Sigmoid colon (tissue), 7 donors: ENCODE measurements at places on chromosomes 7 and 10. TPM values are rescaled to one million over a fixed set of nuclear protein-coding genes. Genes with fewer than 3 reads are reported as not detected.

Gene PFKFB3
- 29.3 TPM for total RNA-seq

Gene SMO
- 16.3 TPM for total RNA-seq

Gene IL6
- total RNA-seq, result 7.5 TPM

Gene HOXA10
- total RNA-seq, result 55.9 TPM

DNA sequence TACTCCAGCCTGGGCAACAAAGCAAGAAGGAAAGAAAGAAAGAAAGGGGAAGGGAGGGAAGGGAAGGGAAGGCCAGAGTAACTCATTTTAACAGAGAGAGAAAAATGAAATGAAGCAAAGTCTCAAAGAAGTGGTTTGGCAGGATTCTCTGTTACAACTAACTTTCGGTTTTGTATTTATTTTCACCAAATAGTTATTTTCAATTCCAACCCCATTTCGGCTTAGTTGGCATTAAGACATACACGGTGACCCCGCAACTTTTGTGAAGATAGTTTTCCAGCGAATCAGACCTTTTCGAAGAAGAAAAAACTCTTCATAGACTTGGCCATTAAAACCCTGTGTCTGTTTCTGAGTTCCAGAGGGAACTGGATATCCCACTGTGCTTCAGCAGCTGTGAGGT is 45.2 kb upstream of the LYZL2 start:
- H3K27me3 ChIP-seq, result no peaks in the 10 kb centered on the region
- H3K27ac ChIP-seq, result no peak overlapping the region
- no peaks in the 10 kb centered on the region for H3K36me3 ChIP-seq
- H3K4me3 ChIP-seq, result no peak overlapping the region
- no peak for DNase-seq

GRCh38 chr10:48527756-48528155 is 77.1 kb downstream of the ARHGAP22 start:
- no peak for DNase-seq
- H3K27me3 ChIP-seq, result no peaks in the 10 kb centered on the region
- no peaks in the 10 kb centered on the region for H3K36me3 ChIP-seq
- H3K4me3 ChIP-seq, result no peak overlapping the region
- H3K27ac ChIP-seq, result no peak overlapping the region
- no peaks in the 10 kb centered on the region for H3K4me1 ChIP-seq

- H3K27me3 ChIP-seq, result no peaks in the 10 kb centered on the region
- H3K4me3 ChIP-seq, result no peak overlapping the region
- DNase-seq, result no peak
Measured at GRCh38 chr7:45930967-45931366, 9.9 kb upstream of the IGFBP3 start.

- peaks cover 64% of the 10 kb centered on the region for H3K4me1 ChIP-seq
- DNase-seq, result peak; percentile 92
- peaks cover 10% of the 10 kb centered on the region for H3K27me3 ChIP-seq
Measured at GRCh38 chr10:102407425-102408130, 11.0 kb downstream of the PSD start.

DNA sequence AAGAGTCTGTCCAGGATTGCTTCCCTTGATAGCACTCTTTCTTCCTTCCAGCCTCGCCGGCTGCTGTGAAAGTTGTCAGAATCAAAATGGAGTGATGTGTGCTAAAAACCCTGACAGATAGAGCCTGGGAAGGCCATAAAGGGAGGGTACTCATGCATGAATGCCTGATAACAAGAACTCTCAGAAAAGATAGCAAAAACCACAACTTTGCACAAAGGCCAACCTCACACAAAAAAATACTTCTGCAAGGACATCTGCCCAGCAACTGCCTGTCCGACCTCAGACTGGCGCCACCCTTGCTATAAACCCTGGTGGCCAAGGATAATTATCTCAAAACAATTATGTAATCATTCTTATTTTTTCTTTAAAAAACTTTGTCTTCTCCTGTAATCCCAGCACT is 133.2 kb upstream of the SVIL start:
- H3K4me1 ChIP-seq, result peaks cover 22% of the 10 kb centered on the region
- H3K27me3 ChIP-seq, result no peaks in the 10 kb centered on the region
- no peak for DNase-seq

- H3K27me3 ChIP-seq, result no peaks in the 10 kb centered on the region
- no peaks in the 10 kb centered on the region for H3K36me3 ChIP-seq
- no peak overlapping the region for H3K27ac ChIP-seq
- no peaks in the 10 kb centered on the region for H3K4me1 ChIP-seq
- H3K4me3 ChIP-seq, result no peak overlapping the region
Measured at GRCh38 chr7:103771294-103771693, 218.2 kb downstream of the RELN start.

- no peaks in the 10 kb centered on the region for H3K36me3 ChIP-seq
- no peak overlapping the region for H3K4me3 ChIP-seq
- no peaks in the 10 kb centered on the region for H3K27me3 ChIP-seq
- no peak for DNase-seq
Measured at GRCh38 chr7:79730971-79731370, 277.5 kb upstream of the MAGI2 start.

DNA sequence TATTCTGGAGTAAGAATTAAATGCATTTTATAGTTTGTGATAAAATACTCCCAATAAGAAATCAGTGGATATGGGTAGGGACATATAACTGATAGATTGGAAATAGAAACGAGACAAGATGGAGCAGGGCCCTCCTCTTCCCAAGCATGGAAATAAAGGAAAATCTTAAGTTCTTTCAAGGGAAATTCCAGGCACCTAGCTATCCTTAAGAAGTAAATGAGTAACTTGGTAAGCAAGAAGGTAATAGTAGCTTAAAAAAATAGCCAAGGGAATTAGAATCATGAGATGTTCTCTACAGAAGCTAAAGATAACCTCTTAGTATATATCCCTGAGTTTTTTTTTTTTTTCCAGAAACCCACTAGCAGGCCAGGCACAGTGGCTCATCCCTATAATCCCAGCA is 105.5 kb upstream of the FAM3C start:
- no peaks in the 10 kb centered on the region for H3K27me3 ChIP-seq
- no peak for DNase-seq
- no peak overlapping the region for H3K27ac ChIP-seq
- H3K4me1 ChIP-seq, result no peaks in the 10 kb centered on the region

DNA sequence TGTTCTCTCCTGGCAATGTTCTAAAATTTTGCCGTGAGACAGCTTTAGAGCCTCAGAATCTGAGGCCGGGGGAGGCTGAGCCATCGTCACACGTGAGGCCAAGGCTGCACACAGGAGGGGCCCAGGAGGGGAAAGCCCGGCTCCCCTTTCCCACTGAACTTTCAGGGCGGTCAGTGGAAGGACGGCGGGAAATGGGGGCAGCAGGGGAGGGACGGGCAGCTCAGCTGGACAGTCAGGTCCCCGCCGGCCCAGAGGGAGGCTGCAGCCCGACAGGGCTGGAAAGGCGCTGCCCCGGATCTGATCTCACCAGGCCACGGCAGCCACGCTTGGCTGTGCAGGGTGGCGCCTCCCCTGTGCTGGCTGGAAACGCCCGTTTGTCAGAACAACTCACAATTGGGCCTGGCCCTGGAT is 43.3 kb upstream of the ADGRA1 start:
- DNase-seq, result no peak
- no peaks in the 10 kb centered on the region for H3K36me3 ChIP-seq
- no peak overlapping the region for H3K27ac ChIP-seq
- H3K27me3 ChIP-seq, result peaks cover 65% of the 10 kb centered on the region
- H3K4me3 ChIP-seq, result no peak overlapping the region

DNA sequence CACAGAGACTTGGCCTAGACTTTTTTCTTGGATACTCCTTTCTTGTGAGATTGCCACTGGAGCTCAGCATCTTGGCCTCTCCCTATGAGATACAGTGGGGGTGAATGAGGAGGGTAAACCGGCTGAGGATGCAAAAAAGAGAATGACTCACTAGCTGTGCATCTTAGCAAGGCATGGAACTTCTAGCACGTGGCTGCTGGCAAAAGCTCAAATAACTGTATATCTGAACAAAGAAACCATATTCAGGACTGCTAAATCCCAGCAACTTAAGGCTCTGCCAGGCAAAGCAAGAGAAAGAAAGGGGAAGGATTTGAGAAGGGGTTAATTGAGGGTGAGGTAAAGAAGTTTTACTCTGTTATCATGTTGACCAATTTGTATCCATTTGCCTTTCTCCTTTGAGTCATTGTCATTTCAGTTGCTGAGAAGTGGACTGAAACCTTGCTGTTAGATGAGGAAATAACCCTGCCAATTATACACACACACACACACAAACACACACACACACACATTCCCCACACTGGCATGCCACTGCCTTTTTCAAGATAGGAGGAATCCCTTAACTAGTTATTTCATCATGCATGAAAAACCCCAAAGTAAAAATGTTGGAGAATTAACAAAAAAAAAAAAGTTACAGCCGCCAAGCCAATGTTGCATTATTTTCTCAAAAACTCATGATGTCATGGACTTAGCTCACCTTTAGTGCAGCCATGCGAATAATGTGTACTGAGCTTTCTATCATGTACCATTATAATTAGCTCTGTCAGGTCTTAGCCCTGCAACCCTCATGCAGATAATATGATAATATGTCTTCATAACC is 997.3 kb downstream of the LRMDA start:
- H3K4me3 ChIP-seq, result no peak overlapping the region
- DNase-seq, result no peak
- H3K27ac ChIP-seq, result peak overlapping the region; percentile 82
- H3K27me3 ChIP-seq, result no peaks in the 10 kb centered on the region
- H3K36me3 ChIP-seq, result no peaks in the 10 kb centered on the region
- H3K4me1 ChIP-seq, result peaks cover 51% of the 10 kb centered on the region

DNA sequence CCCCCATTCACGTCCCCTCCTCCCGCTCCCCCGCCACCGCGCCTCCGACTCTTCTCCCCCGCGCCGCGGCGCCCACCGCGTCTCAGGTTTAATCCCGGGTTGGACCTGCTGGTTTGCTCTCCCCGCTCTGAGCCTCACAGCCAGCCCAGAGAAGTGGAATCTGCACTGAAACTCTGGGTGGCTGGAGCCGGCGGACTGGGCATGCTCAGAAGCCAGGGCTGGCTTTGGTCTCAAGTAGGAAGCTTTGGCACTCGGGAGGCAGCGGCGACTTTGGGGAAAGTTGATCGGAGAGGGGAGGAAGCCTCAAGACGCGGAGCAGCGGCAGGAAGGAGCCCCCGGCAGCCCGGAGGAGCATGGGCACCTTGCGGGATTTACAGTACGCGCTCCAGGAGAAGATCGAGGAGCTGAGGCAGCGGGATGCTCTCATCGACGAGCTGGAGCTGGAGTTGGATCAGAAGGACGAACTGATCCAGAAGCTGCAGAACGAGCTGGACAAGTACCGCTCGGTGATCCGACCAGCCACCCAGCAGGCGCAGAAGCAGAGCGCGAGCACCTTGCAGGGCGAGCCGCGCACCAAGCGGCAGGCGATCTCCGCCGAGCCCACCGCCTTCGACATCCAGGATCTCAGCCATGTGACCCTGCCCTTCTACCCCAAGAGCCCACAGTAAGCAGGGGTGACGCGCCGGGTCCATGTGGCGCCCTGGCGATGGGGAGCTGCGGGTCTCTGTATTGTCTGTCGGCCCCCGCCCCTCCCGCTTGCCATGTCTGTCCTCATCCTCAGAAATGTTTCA is at the start of gene PRKG1:
Gene PRKG1 (plus strand): TSS at position 250 of the 791 bp plus-strand sequence.
- peaks cover 31% of the 10 kb centered on the region for H3K4me1 ChIP-seq
- H3K27me3 ChIP-seq, result no peaks in the 10 kb centered on the region
- peak within 1 kb of the TSS; percentile 90 for H3K27ac ChIP-seq
- H3K4me3 ChIP-seq, result peak within 1 kb of the TSS; percentile 69

GRCh38 chr10:13051126-13051694 is 48.8 kb upstream of the OPTN start:
- H3K27me3 ChIP-seq, result no peaks in the 10 kb centered on the region
- no peaks in the 10 kb centered on the region for H3K4me1 ChIP-seq
- H3K4me3 ChIP-seq, result no peak overlapping the region
- no peak for DNase-seq

- H3K4me3 ChIP-seq, result no peak overlapping the region
- H3K4me1 ChIP-seq, result no peaks in the 10 kb centered on the region
- H3K36me3 ChIP-seq, result no peaks in the 10 kb centered on the region
- no peak overlapping the region for H3K27ac ChIP-seq
- H3K27me3 ChIP-seq, result no peaks in the 10 kb centered on the region
Measured at GRCh38 chr7:22743014-22743413, 16.0 kb downstream of the IL6 start.

GRCh38 chr10:123847686-123848432 is 43.7 kb downstream of the CPXM2 start:
- H3K27me3 ChIP-seq, result no peaks in the 10 kb centered on the region
- peak overlapping the region; percentile 29 for H3K27ac ChIP-seq
- no peaks in the 10 kb centered on the region for H3K4me1 ChIP-seq
- H3K4me3 ChIP-seq, result no peak overlapping the region
- DNase-seq, result no peak

DNA sequence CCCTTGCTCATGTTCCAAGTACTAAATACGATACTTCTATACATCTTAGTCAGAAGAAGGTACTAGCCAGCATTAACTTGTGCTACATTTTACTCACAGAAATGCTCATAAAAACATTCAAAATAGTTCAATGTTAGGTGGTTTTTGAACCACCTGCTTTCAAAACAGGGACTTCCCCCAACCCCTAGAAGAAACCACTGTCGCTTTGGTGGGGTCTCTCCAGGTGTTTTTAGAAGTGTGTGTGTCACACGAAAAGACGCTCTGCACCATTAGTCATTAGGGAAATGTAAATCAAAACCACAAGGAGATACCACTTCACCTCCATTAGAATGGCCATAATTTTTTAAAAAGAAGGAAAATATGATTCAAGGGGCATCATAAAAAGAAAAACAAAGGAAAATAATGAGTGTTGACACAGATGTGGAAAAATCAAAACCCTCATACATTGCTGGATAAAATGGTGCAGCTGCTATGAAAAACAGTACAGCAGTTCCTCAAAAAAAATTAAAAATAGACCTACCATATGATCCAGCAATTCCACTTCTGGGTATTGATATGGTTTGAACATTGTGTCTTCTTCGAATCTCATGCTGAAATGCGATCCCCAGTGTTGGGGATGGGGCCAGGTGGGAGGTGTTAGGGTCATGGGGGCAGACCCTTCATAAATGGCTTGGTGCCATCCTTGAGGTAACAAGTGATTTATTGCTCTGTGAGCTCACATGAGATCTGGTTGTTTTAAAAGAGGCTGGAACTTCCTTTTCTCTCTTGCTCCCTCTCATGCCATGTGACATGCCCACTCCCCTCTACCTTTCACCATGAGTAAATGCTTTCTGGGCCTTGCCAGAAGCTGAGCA is 74.2 kb downstream of the MALSU1 start:
- no peak overlapping the region for H3K4me3 ChIP-seq
- no peaks in the 10 kb centered on the region for H3K27me3 ChIP-seq
- no peaks in the 10 kb centered on the region for H3K36me3 ChIP-seq
- H3K4me1 ChIP-seq, result no peaks in the 10 kb centered on the region

GRCh38 chr7:116464375-116464774 is 35.2 kb upstream of the CAV2 start:
- no peak overlapping the region for H3K4me3 ChIP-seq
- no peaks in the 10 kb centered on the region for H3K27me3 ChIP-seq
- H3K27ac ChIP-seq, result no peak overlapping the region

DNA sequence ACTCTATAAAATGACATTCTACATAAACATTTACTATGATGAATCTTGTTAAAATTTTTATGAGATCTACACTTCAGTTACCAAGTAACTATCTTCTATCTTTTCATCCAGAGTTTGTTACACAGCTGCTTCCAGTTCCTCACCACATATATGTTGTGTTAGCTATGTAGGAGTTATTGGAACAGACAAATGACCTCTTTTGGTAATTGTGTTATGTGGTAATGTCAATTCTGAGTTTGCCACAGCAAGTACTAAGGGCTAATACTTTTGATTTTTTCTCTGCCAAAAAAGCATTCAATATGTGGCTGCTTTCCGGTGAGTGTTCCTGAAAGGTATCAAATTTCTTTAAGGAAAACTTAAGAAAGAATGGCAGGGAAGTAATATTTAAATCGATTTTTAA is 573.9 kb upstream of the PCDH15 start:
- no peak overlapping the region for H3K4me3 ChIP-seq
- H3K4me1 ChIP-seq, result no peaks in the 10 kb centered on the region
- no peak overlapping the region for H3K27ac ChIP-seq
- no peaks in the 10 kb centered on the region for H3K36me3 ChIP-seq

GRCh38 chr10:62637249-62638061 is 167.1 kb upstream of the ADO start:
- no peaks in the 10 kb centered on the region for H3K4me1 ChIP-seq
- H3K27me3 ChIP-seq, result no peaks in the 10 kb centered on the region
- H3K36me3 ChIP-seq, result no peaks in the 10 kb centered on the region
- H3K27ac ChIP-seq, result peak overlapping the region; percentile 38
